MV-4-11 (cell line): ENCODE measurements at places on chromosomes 16 and 17.

GRCh38 chr17:48728232-48729231, at the start of gene HOXB13:
Gene HOXB13, minus strand, starts transcription at chr17:48728750. Its CDS starts 157 bp downstream, at chr17:48728593.
- DNase-seq: no peak

DNA sequence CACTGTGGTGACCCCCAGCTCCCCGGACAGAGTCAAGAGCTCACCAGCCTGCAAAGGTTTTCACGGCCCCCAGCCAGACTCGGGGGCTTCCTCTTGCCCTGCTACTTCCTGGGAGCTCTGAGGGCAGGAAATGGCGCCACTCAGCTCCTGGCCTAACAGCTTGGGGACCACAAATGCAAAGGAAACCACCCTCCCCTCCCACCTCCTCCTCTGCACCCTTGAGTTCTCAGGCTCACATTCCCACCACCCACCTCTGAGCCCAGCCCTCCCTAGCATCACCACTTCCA, 375 bp upstream of the SPN start:
- DNase-seq: peak; percentile 84

GRCh38 chr17:56597495-56597990, 4.0 kb downstream of the NOG start:
- DNase-seq: no peak

GRCh38 chr16:56988161-56988947, 1.0 kb upstream of the NLRC5 start:
- DNase-seq: no peak

DNA sequence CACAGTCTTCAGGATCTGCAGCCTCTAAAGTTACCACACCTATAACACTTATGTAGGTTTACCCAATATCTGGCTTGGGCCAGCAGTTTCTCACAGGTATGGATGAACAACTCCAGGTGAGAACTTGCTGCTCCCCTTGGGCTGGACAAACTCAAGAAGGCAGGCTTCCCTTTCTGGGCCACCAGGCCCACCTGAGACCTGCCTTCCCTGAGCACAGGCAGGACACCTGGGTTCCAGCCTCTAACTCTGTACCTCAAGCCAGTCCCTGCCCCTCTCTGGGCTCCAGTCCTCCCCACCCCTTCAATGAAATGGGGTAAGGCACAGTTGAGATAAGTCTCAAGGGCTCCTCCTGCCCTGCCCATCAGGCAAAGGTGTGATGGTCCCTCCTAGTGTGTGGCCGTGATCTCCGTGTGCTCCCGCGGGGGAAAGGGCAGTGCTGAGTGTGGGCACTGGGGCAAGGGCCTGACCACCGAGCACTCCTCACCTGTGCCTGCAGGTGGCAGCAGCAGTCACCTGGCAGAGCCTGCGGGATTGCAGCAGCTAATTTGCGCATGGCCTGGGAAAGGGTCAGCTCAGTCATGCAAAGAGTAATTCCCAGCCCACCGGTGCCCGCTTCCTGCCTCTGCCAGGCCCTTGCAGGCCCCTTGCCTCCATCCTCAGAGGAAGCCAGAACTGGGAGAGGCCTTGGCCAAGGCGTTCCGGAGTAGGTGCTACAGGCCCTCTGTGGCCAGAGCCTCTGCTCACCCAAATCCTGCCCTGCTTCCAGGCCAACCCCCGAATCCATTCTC, 28.2 kb upstream of the ADGRG1 start:
- DNase-seq: no peak

GRCh38 chr17:78995761-78996451, 13.7 kb downstream of the CANT1 start:
- no peak for DNase-seq

- no peak for DNase-seq
Measured at GRCh38 chr17:36755586-36755985, 154.2 kb downstream of the MRM1 start.

- DNase-seq: no peak
Measured at GRCh38 chr17:20111538-20111937, 102.4 kb downstream of the SPECC1 start.

- DNase-seq: no peak
Measured at GRCh38 chr17:9308069-9308468, 267.6 kb downstream of the STX8 start.

- no peak for DNase-seq
Measured at GRCh38 chr16:69223882-69224281, 36.9 kb downstream of the SNTB2 start.

DNA sequence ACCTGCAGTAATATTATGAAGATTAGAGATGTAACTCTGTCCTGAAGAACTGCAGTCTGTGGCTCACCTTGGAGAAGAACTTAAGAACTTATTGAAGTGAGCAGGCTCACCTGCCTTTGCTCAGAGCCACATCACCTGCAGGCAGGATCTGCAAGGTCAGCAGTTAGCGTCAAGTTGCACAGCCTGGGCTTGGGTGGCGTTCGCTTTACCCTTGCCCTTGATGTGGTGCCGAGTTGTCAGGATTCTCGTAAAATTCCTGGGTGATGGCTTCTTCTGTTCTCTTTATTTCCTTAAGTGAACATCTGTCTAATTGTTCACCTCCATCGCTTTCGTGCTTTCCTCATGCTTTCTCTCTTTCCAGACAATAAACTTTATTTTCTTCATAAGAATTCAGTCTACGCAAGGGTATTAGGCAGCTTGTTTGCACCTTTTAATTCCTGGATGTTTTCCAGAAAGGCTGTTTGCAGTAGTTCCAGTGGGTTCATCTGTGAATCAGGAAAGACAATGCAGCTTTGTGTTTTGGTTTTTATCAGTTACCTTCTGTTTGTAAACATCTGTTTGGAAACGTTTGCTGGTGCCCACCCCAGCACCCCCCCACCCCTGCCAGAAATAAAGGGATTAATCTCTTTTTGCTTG, 254.3 kb downstream of the WWOX start:
- DNase-seq: no peak

GRCh38 chr16:69166946-69167930, 19.7 kb upstream of the SNTB2 start:
- DNase-seq: no peak

GRCh38 chr16:7334801-7335560, 2.3 kb downstream of the RBFOX1 start:
- DNase-seq: no peak

- DNase-seq: no peak
Measured at GRCh38 chr17:64585146-64585545, 77.0 kb downstream of the SMURF2 start.

GRCh38 chr17:57724026-57724728, 20.9 kb downstream of the CCDC182 start:
- peak; percentile 86 for DNase-seq

GRCh38 chr16:72091217-72091616, 2.2 kb downstream of the TXNL4B start:
- no peak for DNase-seq

- no peak for DNase-seq
Measured at GRCh38 chr17:44093231-44093900, 22.8 kb downstream of the G6PC3 start.

DNA sequence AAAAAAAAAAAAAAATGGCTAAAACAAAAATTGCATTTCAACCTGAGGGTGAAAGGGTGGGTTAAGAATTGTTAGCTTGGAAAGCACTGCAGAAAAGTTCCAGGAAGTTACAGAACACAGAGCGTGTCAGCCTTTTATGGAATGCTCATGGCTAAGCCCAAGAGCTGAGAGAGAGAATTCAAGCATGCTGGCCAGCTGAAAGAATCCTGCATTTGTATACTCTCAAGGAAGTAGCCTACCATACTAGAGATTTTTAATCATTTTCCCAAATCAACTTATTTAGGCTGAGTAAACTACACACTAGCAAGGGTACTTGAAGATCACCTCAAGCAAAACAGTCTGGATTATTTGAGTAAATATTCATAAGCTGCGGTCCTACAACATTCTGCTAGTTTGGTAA, 153.9 kb downstream of the KCNJ2 start:
- DNase-seq: no peak

DNA sequence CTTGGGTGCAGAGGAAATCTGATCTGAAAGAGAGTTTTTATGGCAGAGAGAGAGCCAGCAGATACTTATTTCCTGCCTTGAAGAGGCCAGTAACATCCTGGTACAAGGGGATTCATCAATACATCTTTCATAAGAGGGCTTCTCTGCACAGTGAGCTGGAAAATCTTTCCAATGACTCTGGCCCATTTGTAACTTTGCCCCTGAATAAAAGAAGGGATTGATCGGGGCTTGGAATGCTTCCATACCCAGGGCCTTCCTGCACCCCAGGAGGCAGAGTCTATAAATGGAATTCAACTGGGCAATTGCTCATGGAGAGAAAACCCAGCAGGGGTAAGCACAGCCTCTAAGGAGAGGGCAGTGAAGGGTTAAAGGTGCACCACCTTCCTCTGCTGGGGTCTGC, 163.3 kb downstream of the XYLT1 start:
- no peak for DNase-seq

GRCh38 chr16:82459580-82460256, 167.1 kb upstream of the CDH13 start:
- DNase-seq: no peak

DNA sequence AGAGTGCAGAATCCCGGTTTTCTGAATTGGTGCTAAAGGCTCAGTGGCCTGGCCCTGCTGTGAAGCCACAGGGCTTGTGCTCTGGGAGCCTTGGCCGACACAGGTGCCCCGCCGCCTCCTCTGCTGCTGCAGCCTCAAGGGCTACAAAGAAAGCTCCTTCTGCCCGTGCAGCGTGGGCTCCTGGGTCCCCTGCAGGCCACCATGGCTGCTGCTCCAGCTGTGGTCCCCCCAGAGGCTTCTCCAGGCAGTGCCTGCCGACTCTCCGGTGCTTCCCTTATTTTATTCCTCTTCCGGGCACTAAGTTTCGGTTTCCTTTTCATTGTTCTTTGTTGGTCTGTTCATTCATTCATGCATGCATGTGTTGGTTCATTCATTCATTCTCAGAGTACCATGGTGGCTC, 53.1 kb downstream of the CMIP start:
- DNase-seq: peak; percentile 81

DNA sequence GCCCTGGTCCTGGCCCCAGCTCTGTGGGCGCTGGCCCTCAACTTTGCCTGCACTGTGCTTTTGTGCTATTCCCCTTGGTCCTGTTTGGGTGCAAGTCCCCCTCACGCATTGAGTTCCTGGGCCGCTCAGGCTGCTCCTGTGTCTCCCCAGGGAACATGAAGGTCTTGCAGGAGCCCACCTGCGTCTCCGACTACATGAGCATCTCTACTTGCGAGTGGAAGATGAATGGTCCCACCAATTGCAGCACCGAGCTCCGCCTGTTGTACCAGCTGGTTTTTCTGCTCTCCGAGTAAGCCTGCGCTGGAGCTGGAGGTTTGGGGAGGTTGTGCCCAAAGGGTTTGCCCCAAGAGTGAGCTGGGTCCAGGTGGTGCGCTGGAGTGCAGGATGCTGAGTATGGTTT, 28.2 kb downstream of the IL4R start:
- no peak for DNase-seq

GRCh38 chr17:21211825-21212479, 2.0 kb downstream of the TMEM11 start:
- no peak for DNase-seq
